ENCODE measurements at places on chromosomes 6 and 20.

DNA sequence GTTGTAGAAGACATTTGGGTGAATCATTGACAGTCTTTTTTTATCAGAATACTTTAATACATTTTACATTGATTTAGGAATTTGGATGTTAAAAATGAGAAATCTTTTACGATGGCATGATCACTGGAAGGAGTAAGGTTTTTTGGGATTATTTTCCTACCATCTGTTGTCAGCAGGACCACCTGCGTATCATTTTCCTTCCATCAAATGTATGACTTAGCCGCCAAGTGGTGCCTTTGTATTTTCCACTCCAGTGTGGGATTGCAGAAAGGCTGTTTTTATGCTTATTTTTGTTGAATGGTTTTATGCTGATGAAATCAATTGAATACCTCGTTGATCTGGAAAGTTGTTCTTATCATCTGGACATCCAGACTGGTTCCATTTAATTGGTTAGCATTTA, 35.8 kb downstream of the AKAP12 start:
- no peak for DNase-seq

- DNase-seq = no peak
These were observed 261.1 kb downstream of the THBS2 start for GRCh38 chr6:168992446-168993144.

DNA sequence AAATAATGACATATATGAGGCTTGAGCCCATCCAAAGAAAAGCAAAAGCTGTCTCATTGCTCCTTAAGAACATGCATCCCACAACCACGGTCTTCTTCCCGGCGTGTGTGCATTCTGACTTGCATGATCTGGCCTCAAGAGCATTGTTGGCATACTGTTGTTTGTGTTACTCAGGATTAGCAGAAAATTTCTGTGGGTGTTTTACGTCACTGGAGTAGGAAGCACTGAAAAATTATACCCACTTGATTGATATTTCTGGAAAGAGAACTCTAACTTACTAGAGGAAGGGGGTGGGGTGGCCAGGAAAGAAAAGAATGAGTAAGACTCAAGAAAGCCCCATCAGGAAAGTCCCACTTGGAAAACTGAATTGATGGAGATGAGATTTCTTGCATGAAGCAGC, 326.2 kb upstream of the PRDM1 start:
- peak; percentile 29 for DNase-seq

- no peak for DNase-seq
These were observed 234.1 kb downstream of the CDH26 start for GRCh38 chr20:60192326-60192725.

DNA sequence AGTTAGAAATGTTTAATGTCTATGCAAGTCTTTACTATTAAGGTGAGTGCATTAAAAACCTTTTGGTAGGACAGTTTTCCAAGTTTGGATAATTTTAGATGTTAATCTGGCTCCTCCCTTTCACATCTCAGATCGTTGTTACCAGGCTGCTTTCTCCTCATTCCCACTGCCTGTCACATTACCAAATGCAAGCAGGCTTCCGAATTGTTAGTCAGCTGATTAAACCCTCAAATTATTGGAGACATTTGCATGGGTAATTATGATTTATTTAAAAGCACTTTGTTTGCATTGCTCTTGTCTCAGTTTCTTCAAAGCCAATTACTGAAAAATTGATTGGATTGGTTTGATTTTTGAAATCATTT, 816.5 kb downstream of the KIF16B start:
- DNase-seq = no peak
